Stimulated activated CD8-positive, alpha-beta memory T cell treated with anti-CD3 and anti-CD28 coated beads, Interleukin-4, amount 100 ng/mL, for 1 hour (primary cell): ENCODE measurements at places on chromosomes 6 and 20.

GRCh38 chr6:25153079-25153478 lies 126.1 kb upstream of the CARMIL1 start:
- DNase-seq: no peak

DNA sequence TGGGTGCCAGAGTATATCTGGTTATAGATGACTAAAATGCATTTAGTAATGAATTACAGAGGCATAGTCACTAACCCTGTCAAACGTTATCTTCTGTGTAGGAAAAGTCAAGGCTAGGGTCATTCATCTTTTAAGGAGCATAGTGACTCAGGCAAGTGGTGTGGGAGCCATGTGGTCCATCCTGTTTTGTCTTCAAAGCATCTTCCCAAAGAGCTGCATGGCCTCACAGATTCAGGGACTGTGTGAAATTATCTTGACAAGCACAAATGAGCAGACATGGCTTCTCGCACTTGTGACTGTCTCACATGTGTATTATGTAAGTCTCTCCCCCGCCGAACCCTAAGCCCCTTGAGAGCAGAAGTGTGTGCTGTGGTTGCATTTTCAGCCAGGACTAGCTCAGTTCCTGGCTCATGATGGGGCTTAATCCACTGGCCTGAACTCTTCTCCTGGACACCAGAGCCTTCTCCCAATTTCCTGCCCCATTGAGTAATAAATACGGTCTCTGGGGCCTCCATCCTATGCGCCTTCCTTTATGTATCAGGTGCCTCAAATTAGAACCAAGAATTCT lies 769.1 kb downstream of the QKI start:
- no peak for DNase-seq

DNA sequence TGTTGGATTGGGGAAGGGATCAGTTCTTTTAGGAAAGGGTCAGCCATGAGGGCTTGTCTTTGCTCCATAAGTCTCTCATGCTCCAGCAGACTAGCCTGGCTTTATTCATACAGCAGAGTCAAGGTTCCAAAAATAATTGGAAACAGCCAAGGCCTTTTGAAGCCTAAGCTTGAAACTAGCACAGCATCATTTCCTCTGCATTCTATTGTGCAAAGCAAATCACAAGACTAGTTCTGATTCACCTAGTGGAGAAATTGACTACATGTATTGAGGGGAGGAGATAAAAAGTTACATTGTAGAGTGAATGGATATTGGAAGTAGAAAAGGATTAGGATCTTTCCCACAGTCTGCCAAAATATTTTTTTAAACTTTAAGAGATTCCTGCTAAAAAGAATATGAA lies 159.3 kb upstream of the PLCB4 start:
- no peak for DNase-seq

DNA sequence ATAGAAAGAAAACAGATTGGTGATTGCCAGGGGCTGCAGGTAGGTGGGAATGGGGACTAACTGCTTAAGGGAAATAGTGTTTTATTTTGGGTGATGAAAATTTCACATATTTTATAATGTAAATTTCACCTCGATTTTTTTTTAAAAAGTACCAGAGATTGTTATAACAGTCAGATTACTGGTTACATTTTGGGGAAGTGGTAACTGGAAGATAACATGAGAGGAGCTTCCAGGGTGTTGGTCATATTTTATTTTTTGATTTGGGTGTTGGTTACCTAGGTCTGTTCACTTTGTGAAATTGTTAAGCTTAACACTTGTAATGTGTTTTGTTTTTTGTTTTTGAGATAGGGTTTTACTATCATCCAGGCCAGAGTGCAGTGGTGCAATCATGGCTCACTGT lies 17.2 kb upstream of the CRIP3 start:
- no peak for DNase-seq

- no peak for DNase-seq
These were observed 9.6 kb upstream of the BEND3 start for GRCh38 chr6:107124934-107125348.

DNA sequence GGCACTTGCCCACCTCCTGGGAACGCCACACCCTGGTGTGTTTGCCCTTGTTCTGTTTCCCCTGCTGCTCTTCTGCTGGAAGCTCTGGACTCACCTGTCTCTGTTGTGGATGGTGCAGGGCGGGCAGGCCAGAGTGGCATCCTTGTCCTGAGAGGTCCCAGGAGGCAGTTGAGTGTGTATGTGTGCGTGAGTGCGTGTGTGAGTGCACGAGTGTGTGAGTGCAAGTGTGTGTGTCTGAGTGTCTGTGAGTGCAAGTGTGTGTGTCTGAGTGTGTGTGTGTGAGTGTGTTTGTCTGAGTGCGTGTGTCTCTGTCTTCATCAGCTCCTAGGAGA lies 12.2 kb downstream of the IGF2R start:
- DNase-seq: no peak

DNA sequence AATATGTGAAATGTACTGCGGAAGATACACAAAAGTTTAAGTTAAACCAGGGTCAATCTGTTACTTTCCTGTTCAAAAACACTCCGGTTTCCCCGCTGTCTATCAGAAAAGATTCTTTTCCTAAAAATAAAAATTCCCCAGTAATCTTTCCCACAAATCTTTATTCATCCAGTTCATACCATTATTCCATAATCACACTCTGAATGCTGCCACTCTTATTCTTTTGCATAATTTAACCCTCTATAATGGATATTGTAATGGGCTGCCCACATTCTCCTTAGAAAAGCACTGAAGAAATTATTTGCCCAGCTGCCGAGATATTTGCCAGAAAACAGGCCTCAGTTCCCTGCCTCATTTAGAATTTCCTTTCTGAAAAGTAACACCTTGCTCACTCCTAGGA lies 68.6 kb downstream of the EPHA7 start:
- no peak for DNase-seq

GRCh38 chr6:106334646-106335448 lies 9.3 kb upstream of the ATG5 start:
- no peak for DNase-seq

DNA sequence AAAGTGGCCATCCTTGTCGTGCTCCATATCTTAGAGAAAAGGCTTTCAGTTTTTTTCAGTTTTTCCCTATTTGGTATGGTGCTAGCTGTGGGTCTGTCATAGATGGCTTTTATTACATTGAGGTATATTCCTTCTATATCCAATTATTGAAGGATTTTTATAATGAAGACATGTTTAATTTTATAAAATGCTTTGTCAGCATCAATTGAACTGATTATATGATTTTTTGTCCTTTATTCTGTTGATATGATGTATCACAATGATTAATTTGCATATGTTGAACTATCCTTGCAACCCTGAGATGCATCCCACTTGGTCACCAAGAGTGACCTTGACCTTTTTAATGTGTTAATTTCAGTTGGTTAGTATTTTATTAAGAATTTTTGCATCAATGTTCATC lies 55.1 kb upstream of the VGLL2 start:
- DNase-seq: no peak

DNA sequence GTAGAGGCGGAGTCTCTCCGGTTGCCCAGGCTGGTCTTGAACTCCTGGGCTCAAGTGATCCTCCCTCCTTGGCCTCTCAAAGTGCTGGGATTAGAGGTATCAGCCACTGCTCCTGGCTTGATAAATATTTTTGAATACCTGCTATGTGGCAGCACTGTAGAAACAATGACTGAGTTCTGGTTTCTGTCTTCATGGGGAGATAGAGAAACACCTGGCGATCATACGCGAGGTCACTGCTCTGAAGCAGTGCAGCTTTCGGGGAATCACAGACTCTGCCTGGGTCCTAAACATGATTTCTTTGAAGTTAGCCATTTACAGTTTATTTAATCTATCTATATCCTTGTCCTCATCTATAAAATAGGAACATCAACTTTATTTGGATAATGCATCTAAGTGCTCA lies 31.2 kb downstream of the DOK5 start:
- no peak for DNase-seq

DNA sequence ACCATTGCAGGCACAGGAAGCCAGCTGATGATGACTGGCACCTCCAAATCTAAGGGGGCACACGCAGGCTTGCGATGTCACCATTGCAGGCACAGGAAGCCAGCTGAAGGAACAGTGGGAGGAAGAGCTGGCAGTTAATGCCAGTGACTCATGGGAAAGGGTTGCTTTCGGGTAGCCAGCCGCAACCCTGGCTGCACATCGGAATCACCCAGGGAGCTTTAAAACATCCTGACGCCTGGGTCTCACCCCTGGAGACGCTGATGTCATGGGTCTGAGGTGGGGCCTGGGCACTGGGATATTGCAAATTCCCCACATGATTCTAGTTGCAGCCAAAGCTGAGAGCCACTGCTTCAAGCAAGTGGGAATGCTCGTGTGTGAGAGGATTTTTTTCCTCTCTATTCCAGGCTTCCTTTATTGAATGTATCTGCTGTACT lies 16.1 kb upstream of the CCN6 start:
- DNase-seq: no peak

DNA sequence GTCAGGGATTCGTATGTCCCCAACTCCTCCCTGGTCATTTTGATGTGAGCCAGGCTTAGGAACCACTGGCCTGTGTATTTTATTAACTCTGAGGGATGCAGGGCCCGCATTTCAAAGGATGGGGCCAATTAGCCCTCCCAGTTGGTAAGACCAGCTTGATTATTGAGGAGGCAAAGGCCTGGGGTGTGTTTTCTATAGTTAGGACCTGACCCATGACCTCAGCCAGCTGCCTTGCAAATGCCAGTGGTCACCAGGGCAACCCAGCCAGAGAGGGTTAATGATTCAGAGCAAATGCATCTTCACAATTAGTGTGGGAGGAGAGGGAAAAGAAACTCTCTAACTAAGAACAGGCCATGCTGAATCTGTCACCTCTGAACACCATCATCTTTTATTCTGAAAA lies 835.4 kb downstream of the MAFB start:
- DNase-seq: no peak

DNA sequence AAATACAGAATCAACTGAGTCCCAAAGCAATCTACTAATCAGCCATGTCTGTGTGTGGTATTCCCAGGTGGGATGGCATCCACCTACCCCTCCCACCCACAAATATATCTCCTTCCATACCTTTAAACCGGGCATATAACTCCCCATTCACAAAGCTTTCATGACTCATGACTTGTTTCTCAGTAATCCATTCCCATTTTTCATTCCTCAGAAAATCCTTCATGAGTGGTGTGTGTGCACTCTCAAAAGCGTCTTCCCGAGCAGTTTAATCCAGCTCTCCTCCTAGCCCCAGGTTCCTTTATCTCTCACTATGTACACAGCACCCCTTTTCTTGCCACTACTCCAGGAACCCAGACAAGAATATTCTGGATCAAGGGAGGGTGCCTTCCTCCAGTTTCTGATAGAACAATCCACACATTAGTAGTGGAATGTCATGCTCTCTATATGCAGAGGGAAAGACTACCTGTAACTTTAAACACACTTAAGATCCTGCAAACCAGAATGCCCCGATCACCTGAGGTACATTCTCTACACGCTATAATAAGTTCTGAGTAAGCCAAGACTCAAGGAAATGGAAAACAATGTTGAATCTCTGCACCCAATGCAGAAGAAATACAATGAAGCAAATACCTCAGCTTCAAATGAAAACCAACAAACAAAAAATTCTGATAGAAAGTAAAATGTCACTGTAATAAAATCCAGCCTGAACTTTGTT lies 55.7 kb upstream of the IPCEF1 start:
- DNase-seq: no peak

- DNase-seq: no peak
These were observed 95.2 kb downstream of the EDN1 start for GRCh38 chr6:12385316-12385715.

- DNase-seq: no peak
These were observed 145.2 kb downstream of the ZNF217 start for GRCh38 chr20:53448426-53448825.

GRCh38 chr6:107114213-107114925 lies 946 bp downstream of the BEND3 start:
- peak; percentile 44 for DNase-seq

GRCh38 chr20:55741801-55742200 lies 263.5 kb downstream of the CBLN4 start:
- no peak for DNase-seq
